ENCODE measurements at places on chromosomes 4 and X.

DNA sequence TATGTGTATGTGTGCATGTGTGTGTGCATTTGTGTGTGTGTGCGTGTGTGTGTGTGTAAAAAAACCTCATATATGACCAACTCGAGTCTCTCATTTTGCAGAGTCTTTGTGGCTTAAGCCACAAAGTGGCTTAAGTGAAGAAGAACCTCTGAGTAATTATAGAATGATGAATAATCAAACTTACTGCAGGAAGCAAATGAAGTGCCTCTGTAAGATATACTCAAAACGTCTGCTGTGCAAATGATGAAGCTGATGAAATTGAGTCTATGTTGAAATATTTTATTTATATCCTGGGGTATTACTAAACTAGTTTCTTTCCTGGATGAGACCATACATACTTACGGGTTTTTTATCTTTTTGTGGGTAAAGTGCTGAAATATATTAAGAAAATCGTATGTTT is 1198.7 kb downstream of the PCDH7 start:
- DNase-seq = no peak

DNA sequence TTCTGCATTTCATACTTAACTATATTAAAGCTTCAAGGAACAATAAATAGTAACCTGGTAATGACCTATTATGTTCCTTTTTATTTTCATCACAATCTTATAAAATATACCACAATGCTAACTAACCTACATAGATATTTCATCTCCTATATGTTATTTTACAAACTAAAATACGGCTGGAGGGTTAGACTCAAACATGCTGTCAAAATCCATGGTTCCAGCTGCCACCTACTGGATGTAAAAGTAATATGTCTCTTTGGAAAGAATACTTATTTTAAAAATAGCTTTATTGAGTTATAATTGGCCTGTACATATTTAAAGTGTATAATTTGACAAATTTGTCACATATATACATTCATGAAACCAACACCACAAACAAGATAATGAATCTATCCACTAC is 15.0 kb downstream of the RGN start:
- DNase-seq = no peak

- no peak for DNase-seq
Measured at GRCh38 chr4:29805916-29806480, 914.2 kb upstream of the PCDH7 start.

DNA sequence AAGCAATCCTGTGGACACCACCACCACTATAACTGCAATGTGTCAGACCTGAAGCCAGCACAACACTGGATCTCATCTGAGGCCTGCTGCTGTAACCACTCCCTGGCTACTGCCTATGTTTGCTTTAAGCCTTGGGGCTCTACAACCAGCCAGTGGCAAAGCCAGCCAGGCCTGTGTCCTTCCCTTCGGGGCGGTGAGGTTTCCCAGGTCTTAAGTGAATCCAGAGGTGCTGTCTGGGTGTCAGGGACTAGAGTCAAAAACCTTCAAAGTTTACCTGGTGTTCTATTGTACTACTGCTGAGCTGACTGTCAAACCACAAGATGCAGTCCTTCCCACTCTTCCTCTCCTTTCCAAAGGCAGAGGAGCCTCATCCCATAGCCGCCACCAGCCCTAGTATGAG is 750.5 kb downstream of the FAM133A start:
- DNase-seq = no peak

DNA sequence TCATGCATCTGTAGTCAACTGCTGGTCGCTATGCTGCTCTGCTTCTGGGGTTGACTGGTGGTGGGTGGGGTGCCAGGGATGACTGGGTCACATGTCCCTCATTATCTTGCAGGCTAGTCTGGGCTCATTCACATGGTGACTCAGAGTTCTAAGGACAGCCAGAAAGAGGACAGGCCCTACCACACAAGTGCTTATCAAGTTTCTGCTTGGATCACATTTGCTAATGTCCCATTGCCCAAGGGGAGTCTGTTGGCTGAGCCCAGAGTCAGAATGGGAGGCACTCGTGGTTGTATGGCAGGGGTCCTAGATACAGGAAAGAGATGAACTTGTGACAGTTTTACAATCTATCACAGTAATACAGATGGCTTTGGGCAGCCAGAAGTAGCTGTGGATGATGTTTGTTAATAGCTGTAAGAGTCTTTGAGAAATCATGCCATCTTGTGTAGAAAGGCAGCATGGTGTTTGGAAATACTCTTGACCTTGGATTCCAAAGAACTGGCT is 221.3 kb downstream of the GPAT3 start:
- DNase-seq = no peak

All from AG04449 (cell line).